ENCODE measurements at places on chromosomes 1 and 21.

GRCh38 chr1:226408285-226409184 lies 642 bp upstream of the PARP1 start:
- no peak for DNase-seq

DNA sequence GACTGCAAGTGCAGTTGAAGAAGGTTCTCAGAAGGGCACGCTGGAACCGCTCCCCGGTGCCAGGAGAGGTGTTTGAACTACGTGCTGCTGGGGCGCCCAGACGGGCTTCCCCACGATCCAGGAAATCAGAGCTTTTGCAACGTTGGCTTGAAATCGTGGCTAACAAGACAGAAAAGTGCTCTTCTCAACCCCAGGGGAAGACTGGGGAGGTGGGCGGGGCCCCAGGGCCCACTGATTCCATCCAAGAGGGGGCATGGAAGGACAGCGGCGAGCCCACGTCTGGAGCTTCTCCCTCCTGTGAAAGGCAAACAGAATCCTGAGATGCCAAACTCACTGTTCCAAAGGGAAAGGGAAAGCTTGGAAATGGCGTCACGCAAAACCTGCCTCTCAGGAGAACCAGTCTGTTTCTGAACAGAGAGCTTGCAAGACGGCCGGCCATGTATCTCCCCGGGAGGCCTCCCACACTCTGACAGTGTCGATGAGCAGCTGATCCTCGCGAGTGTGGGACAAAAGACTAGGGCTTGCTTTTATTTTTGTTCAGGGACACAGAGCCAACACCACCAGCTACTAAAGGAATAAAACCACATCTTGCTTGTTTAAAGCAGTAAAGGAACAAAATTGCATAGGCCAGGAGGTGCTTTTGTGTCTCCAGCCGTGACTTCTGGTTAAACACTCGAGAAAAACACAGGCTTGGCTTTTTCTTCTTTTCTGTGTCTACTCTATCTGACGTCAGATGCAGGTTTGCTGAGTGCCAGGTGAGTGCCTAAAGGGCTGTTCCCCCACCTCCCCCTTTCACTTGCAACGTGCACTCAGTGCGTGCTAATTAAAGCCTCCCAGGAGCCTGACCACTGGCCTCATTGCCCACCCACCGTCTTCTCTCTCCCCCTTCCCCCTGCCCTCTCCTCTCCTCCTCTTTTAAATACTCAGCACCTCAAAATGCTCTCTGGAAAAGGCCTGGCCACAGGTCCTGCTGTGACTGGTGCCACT lies 41.5 kb downstream of the LRRC3 start:
- DNase-seq: no peak

DNA sequence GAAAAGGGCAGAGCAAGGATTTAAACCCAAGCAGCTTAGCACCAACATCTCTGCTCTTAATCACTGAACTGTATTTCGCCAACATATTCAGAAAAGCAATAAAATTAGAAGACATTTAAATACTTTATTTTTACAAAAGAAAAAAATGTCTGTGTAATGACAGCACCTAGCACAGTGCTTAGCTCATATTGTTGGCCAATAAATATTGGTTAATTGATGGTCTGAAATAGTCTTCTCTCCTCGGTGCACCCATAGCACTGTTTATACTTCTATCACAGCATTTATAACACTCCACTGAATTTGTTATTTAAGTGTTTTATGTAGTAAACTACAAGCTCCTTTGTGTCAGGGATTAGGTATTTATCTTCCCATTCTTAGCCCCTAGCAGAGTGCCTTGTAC lies 70.9 kb upstream of the PLPPR4 start:
- no peak for DNase-seq

DNA sequence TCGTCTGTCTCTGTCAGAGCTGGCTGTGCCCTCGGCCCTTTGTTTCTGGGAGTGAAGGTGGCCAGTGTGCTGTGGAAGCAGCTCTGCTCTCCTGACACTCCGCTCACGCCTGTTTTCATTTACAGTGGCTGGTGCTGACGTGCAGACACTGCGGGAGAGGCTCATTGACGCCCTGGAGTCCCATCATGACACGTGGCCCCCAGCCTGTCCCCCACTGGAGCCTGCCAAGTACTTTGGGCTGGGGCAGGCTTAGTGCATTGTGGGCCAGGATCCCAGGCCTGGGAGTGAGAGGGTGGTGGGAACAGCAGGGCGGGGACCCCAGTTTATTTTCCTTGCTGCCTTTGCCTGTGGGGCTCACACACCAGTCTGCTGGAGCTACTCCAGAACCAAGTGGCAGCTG lies 21.1 kb downstream of the QSOX1 start:
- no peak for DNase-seq

DNA sequence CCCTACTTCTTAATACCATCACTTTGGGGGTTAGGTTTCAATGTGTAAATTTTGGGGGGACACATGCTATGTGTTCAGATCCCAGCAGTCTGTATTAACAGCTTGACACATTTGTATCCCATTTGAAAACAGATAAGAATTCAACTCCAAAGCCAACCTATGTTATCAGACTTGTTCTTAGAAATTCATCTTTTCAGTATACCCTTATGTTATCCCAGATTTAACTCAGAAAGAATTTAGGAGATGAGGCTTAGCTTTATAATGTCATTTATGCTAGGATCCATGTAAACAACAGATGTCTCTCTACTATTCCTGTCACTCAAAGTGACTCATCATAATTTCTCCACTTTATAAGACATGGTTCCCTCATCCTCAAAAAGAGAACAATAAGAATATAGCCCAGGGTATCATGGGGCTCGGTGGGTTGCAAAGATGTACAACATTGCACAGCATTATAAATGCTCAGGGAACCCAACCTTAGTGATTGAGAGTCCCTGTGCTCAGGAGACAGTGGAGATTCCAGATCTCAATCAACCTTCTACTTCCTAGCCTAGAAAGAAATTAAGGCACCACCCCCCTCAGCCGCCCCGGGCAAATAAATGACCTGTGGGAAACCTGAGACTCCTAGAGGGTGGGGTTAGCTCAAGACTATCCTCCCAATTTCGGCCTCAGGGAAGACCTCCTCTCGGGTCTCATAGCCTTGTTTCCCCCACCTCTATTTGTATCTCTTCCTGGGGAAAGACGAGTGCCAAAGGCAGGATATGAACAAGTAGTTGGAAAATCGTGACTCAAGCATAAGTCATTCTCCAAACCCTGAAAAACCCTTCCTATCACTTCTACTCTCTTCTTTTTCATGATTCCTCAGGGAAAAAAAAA lies 265.1 kb upstream of the CAMK1G start:
- no peak for DNase-seq

All from activated CD4-positive, alpha-beta T cell treated with anti-CD3 and anti-CD28 coated beads, Interleukin-2, amount 50 U/mL, for 48 hours (primary cell).